ENCODE measurements at places on chromosomes 7 and 10.

DNA sequence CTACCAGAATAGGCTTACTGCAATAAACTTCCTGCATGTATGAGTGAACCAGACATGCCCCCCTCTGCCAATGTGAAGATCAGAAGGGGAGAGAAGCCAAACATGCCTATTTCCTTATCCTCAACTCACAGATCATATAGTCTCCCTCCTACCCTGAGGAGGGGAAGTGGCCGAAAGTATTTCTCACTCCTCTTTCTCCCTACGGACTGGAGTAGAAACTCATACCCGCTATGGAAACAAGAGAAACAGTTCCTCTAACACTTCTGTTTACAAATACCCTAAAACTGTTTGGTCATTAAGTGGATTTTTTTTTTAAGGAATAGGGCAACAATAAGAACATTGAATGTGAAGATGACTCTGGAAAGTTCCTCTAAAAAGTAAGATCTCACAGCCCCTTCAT lies 31.4 kb downstream of the CCNJ start:
- DNase-seq, result no peak

GRCh38 chr10:126731610-126731990 lies 61.1 kb upstream of the C10orf90 start:
- no peak for DNase-seq

DNA sequence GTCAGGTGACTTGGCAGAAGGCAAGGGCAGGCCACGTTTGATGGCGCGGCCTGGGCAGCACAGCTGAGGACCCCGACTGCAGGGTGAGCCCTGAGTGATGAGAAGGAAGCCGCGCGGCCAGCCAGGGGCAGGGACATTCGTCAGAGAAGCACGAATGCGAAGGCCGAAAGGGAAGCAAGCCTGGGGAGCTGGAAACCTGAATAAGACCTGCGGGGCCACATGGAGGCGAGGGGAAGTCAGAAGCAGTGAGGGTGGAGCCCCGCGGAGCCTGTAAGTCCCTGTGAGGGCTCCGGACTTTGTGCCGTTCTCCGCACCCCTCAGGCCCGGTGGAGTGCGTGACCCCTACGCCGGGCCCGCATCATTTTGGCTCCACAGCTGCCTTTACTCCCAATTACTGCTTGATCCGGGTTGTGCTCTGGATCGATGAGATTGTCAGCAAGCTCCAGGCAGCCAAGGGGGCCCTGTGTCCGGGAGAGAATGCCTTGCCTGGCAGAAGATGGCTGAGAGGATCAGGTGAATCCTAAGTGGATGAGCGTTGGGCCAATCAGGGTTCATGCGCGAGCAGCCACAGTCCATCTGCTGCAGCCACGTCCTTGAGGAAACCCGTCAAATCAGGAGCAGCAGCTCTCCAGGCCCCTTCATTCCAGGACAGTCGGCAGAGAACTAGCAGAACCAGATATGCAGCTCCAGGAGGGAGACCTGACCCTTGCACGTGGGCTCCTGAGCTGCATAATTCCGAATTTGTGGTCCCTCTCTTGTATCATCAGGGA lies 293.3 kb upstream of the SHH start:
- no peak for DNase-seq

- no peak for DNase-seq
These were observed 4.6 kb downstream of the CHST3 start for GRCh38 chr10:71968553-71969474.

GRCh38 chr7:128177768-128178550 lies 63.1 kb upstream of the LEP start:
- DNase-seq, result no peak

DNA sequence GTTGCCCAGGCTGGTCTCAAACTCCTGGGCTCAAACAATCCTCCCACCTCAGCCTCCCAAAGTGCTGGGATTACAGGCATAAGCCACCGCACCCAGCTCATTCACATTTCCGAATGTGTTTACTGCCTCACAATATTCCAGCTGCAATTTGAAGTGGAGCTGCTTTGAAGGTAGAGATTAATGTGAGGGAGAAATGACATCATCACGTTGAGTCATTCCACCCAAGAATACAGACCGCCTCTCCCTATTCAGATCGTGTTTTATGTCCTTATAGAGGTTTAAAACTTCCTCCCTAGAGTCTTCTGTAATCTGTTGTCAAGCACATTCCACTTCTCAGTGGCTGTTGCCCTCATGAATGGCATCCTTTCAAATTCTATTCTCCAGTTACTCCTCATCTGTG lies 100.4 kb upstream of the PDGFA start:
- DNase-seq, result no peak

- no peak for DNase-seq
These were observed 273.0 kb upstream of the YAE1 start for GRCh38 chr7:39293056-39293823.

DNA sequence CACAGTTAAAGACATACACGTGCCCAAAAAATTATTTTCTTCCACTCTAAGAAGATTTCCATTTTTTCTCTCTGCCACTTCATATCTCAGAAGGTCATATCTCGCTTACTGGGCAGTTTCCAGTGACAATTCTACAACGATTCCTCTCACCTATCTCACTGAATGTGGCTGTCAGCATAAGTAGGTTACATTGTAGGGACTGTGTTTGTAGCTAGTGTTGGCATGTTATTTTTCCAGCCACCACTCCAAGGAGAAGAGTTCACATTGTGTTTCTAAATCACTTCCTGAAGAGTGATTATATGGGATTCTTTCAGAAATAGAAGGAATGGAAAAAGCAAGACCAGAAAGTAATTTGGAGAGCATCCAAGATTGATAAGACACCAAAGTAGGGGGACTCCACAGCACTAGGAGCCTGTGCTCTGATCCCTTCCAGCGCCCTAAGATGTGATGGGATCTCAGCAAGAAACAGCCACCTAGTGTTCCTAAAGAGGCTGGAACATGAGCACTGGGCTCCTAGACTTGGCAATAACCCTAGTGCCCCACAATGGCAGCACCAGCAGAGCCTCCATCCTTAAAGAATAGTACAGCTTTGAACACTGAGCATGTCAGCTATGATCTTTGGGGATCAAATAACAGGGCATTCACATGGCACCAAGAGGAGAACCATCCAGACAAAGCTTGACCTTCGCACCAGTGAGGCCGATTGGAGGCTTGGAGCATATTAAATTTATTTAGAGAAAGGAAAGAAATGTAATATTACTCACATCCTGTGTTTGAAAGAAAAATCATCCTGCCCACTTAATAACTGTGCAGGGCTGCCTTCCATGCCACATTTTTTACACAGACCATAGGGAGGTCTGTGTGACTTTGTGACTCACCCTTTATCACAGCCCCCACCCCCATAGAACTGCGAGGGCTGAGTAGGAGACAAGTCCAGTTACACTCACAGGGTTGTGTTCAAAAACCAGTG lies 51.8 kb downstream of the CAV1 start:
- no peak for DNase-seq

- no peak for DNase-seq
These were observed 124.0 kb downstream of the DKK1 start for GRCh38 chr10:52438119-52438518.

DNA sequence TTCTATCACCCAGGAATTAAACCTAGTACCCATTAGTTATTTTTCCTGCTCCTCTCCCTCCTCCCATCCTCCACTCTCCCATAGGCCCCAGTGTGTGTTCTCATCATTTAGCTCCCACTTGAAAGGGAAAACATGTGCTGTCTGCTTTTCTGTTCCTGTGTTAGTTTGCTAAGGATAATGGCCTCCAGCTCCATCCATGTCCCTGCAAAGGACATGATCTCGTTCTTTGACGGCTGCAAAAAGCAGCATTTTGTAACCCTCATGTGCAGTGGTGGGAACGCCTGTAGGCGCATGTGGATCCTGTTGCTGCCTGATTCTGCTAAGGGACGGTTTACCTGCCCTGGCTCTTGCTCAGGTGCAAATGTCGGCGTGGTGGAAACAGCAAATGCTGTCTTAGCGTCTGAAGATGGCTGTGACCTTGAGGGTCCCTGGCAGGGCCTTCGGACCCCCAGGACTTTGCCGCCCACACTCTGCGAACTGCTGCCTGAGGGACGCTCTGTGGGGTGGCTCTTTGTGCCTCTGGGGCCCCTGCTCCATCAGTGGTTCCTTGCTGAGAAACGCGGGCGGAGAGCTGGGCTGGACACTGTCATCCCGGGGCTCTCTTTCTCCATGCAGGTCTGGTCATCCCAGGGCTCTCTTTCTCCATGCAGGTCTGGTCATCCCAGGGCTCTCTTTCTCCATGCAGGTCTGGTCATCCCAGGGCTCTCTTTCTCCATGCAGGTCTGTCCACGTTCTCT lies 5.6 kb upstream of the MTG1 start:
- no peak for DNase-seq

- DNase-seq, result no peak
These were observed 148.8 kb upstream of the VWC2 start for GRCh38 chr7:49624611-49625010.

DNA sequence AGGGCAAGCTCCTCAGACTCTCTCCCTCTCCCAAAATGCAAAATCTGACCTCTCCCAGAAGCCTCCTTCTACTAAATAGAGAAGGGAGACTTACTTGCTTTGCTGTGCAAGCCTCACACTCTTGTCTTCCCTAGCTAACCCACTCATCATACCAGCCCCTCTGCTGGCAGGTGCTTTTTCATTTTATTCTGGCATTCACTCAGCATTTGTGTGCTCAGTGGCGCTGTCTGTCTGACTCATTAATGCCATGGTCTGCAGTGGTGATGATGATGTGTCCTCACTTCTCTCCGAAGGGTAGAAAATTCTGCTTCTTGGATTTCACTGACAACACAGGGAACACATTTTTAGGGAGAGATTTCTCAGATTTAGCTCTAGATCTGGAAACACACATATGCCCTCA lies 22.0 kb upstream of the BTRC start:
- no peak for DNase-seq

GRCh38 chr7:99672573-99672972 lies 7.2 kb downstream of the CYP3A5 start:
- DNase-seq, result no peak

- DNase-seq, result no peak
These were observed 489.2 kb downstream of the MDFIC start for GRCh38 chr7:115410972-115411686.

DNA sequence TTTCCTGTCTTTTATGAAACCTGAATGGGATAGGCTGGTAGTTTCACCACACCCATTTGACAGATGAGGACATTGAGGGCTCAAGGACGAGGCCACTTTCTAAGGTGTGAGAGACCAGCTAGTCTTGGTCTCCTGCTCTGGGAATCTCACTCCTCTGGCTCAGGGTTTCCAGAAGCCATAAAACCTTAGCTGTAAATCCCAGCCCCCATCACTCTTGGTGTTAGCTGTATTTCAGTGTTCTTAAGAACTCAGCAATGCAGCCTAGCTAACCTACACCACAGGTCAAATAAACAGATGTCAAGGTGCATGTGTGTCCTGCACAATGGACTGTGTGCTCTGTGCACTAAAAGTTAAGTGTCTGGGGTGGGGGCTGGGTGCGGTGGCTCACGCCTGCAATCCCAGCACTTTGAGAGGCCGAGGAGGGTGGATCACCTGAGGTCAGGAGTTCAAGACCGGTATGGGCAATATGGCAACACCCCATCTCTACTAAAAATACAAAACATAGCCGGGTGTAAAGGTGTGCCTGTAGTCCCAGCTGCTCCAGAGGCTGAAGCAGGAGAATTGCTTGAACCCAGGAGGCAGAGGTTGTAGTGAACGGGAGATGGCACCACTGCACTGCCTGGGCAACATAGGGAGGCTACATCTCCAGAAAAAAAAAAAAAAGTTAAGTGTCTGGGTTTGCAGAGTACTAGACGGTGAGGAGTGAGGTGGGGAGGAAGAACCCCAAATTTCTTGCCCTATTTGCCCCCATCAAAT lies 567 bp upstream of the EPO start:
- DNase-seq, result no peak

DNA sequence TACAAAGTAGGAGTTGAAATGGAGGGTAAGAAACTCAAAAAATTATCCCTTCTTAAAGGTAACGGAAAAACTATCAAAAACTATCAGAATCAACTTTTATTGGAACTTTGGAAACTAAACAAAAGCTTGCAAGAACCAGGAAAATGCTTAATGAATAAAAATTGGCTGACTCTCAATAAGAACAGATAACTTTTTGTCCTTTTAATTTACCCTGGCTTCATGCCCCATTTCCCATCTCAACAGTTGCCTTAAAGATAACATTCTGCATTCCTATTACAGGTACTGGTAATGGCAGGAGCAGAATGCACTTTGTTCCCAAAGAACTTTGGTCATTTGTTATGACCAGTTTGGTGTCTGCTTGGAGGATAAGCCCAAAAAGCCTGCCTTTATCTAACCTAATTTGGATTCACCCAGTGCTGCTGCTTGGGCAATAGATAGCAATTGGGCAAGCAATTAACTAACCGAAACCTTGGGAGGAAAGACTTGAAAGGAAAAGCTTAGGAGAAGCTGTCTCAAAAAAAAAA lies 17.8 kb downstream of the CH25H start:
- no peak for DNase-seq

- no peak for DNase-seq
These were observed 7.0 kb upstream of the EVX1 start for GRCh38 chr7:27235387-27236311.

- no peak for DNase-seq
These were observed 13.6 kb downstream of the FOXP2 start for GRCh38 chr7:114428211-114428610.

DNA sequence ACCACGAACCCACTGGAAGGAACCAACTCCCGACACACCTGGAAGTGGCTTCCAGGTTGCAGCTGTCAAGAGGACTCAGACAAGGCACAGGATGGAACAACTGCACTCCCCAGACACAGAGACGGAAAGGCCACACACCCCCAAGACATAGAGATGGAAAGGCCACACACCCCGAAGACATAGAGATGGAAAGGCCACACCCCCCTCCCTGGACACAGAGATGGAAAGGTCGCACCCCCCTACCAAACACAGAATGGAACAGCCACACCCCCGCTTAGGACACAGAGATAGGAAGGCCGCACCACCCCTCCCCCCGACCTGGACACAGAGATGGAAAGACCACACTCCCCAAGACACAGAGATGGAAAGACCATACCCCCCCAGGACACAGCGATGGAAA lies 7.6 kb downstream of the ZNF511 start:
- no peak for DNase-seq

GRCh38 chr10:47025540-47026300 lies 114.5 kb downstream of the PTPN20 start:
- no peak for DNase-seq

- no peak for DNase-seq
These were observed 840.8 kb downstream of the GRM8 start for GRCh38 chr7:126411821-126412383.
